ENCODE measurements at places on chromosomes 16 and 17.

- DNase-seq: no peak
These were observed 1.8 kb upstream of the GIP start for GRCh38 chr17:48970224-48970623.

DNA sequence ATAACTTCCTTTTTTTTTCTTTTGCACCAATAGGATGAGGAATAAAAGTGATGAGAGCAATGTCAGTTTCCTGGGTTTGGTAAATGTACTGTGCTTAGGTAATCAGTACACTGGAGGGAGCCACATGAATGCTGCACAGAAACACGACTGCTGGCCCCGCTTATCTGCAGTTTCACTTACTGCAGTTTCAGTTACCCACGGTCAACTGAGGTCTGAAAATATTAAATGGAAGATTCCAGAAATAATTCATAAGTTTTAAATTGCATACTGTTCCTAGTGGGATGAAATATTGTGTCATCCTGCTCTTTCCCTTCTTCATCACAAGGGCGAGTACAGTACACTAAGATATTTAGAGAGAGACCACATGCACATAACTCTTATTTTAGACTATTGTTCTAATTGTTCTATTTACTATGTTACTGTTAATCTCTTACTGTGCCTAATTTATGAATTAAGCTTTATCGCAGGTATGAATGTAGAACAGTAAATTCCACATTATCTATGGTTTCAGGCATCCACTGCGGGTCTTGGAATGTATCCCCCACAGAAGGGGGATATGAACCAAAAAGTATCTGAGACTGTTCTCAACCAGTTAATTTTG, 6.4 kb upstream of the LGALS3BP start:
- no peak for DNase-seq

DNA sequence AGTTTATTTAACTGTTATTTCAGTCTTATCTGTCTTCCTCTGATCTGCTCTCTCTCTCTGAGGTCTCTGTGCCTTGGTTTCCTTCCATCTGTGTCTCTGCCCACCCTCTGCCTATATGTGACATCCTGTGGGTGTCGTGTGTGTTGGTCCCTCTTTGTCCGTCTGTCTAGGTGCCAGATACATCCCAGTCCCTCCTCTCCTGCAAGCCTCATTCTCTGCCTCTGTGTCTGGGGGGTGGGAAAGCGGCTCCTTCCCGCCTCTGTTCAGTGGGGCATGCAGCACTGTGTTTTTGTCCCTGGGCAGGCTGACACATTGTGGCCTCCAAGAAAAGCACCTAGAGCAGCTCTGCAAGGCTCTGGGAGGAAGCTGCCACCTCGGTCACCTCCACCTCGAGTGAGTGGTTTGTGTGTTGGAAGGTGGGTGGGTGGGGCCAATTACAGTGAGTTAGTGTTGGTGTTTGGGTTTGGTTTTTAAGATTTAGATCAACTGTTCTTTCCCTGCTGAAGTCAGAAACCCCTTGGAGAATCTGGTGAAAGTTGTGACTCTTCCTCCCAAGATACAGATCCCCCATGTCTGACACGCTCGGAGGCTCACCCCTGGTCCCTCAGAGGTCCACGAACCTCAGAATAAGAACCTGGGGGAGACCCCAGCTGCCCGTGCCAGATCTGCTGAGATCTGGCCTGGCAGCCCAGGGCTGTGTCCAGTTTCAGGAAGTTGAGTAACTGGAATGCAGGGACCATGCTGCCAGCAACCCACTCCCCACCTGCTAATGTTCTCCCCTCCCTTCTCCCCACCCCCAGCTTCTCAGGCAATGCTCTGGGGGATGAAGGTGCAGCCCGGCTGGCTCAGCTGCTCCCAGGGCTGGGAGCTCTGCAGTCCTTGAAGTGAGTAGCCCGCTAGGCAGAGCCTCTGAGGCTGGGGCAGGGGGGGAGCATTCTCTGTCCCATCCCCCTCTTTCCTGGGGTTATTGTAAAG, 50.9 kb upstream of the CPNE2 start:
- DNase-seq: peak; percentile 89

- DNase-seq: no peak
These were observed 89.3 kb upstream of the SDK2 start for GRCh38 chr17:73733517-73733916.

GRCh38 chr17:34665150-34665806, 85.9 kb downstream of the TMEM132E start:
- no peak for DNase-seq

DNA sequence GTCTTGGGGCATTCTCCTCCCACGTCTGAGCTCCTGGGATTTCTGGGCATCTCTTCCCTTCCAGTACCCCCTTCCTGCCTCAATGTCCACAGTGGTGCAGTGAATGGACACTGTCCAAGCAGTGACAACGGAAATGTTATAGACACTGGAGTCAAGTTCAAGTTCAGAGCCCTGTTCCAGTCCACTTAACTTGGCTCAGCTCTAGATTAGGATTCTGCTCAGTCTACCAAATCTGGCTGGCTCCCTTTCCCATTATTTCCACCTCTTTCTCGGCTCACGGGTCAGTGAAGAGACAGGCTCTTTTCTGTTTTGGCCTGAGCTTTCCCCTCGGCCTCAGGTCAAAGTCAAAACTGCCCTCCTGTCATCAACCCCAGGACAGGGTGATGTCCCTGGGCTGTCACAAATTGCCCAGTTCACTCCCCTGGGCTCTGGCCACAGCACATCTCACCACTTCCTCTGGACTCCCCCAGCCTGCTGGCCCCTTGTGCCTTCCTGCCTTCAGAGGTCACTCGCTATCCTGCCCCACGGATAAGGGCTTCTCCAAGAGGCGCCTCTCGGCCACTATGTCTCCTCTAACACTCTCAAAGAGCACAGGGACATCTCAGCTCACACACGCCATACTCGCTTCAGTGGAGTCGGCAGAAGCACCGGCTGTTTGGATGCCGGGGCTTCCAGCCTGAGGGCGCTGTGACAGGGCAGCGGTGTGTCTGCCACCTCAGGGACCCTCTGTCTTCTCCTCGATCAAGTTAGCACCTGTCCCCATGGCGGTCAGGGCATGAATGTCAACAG, 17.7 kb upstream of the MRPL38 start:
- DNase-seq: no peak

GRCh38 chr17:77366558-77367245, 225.9 kb downstream of the SEC14L1 start:
- DNase-seq: no peak

- DNase-seq: no peak
These were observed 143.7 kb upstream of the RCVRN start for GRCh38 chr17:10048629-10049350.

- DNase-seq: no peak
These were observed 2.0 kb upstream of the NXPH3 start for GRCh38 chr17:49573510-49574322.

GRCh38 chr17:30939051-30939689, 17.4 kb downstream of the ADAP2 start:
- no peak for DNase-seq

Data from stimulated activated CD4-positive, alpha-beta T cell treated with anti-CD3 and anti-CD28 coated beads, Interleukin-2, amount 100 ng/mL, for 24 hours (primary cell).